ENCODE measurements at places on chromosomes 13 and 19.

GRCh38 chr13:93522501-93522900 lies 295.9 kb downstream of the GPC6 start:
- no peak for DNase-seq

DNA sequence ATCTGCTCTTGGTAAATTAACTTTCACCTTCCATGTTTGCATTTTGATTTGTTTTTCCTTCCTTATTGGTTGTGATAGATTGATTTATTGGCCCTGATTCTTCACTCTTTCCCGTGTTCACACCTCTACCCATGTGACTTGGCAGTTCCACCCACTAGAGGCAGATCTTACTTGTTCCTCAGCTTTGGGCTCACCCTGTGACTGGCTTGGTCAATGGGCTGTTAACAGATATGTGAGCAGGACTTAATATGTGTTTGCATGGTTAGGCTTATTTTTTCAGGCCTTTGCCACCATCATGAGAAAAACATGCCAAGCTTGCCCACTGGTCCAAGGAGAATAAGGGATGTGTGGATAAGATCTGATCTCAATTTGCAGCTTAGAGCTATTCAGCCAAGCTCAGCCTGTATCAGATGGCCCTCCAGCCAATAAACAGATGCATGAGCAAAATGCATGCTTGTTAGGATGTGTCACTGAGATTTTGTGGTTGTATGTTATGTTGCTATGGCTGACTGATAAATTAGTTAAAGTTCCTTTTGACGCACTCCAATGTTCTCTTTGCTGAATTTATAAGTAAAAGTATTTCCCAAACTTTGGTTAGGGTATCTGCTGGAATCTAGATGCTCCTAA lies 48.0 kb downstream of the RGCC start:
- DNase-seq = peak; percentile 85

GRCh38 chr19:38663156-38663651 lies 15.8 kb downstream of the ACTN4 start:
- DNase-seq = no peak

DNA sequence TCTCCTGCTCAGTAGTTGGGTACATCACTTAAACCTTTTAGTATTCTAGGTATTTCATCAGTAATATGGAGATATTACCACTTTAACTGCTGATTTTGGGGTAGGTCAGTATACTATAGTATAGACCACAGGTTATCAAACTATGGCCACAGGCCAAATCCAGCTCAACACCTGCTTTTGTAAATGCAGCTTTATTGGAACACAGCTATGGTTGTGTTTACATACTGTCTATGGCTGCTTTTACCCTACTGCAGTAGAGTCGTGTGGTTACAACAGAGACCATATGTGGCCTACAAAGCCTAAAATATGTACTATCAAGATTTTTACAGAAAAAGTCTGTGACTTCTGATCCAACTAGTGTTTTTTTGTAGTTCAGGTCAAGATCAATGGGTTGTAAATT lies 10.3 kb downstream of the COG6 start:
- DNase-seq = no peak

- DNase-seq = no peak
These were observed 297.2 kb downstream of the DCT start for GRCh38 chr13:94182185-94182761.

GRCh38 chr19:3098515-3099346 lies 4.6 kb downstream of the GNA11 start:
- DNase-seq = no peak

DNA sequence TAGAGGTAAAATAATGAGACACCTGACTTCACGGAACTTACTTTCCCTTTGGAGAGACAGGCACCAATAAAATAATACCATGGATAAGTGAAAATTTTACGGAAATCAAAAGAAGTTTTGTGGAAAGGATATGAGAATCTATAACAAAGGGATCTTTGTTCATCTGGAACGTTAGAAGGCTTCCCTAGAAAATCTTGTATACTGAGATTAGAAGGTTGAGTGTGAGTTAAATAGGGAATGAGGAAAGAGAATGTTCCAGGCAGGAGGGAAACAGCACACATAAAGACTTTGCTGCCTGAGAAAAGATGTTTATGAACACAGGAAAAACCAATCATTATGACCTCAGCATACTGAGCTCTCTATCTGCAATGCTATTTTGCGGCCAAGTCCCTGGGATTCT lies 19.6 kb upstream of the RAP2A start:
- DNase-seq = no peak

- DNase-seq = no peak
These were observed 98.4 kb downstream of the ZIC5 start for GRCh38 chr13:99873141-99873540.

GRCh38 chr19:56106397-56106849 lies 14.7 kb downstream of the ZNF787 start:
- no peak for DNase-seq
